ENCODE measurements at places on chromosomes 5 and 9.

- DNase-seq, result no peak
Measured at GRCh38 chr5:91312698-91313097, 70.4 kb downstream of the ARRDC3 start.

- no peak for DNase-seq
Measured at GRCh38 chr5:76525956-76526355, 97.2 kb downstream of the F2RL2 start.

- DNase-seq, result no peak
Measured at GRCh38 chr9:135239769-135240141, 152.3 kb downstream of the OLFM1 start.

GRCh38 chr5:160456480-160457177 lies 35.0 kb downstream of the PTTG1 start:
- DNase-seq, result no peak

DNA sequence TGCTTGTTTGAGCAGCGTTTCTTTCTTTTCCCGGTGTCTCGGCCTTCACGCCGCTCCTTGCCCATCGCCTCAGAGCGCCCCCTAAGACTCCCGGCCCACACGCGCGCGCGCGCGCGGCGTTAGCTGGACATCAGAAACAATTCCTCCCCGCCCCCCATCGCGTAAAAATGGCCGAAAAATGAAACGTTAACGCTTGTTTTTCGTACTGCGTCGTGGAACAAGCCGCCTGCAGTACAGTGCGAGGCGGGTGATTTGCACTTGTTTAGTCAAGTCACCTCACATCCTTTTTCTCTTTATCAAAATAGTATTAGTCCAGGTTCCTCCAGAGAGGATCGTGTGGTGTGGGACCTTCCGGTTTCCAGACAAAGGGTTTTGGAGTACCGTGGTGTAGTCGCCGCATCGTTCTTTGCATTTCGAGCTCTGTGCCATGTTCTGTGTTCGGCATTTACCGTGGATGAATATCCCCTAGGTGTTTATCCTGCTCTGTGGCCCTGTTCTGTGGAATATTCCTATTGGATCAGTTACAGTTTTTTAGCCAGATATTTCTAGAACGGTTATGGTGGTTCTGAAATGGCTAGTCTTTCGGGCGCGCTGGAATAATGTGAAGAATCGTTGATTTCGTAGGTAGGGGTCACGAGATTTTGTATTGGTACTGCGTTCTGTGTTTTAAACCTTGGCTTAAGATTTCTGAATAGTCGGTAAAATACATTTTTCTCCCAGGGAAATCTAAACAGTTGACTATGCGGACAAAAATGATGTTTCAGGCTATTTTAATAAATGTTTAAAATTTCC lies 1.0 kb downstream of the MATR3 start:
- peak; percentile 77 for DNase-seq

- peak; percentile 83 for DNase-seq
Measured at GRCh38 chr5:43039471-43040286, 440 bp downstream of the ANXA2R start.

DNA sequence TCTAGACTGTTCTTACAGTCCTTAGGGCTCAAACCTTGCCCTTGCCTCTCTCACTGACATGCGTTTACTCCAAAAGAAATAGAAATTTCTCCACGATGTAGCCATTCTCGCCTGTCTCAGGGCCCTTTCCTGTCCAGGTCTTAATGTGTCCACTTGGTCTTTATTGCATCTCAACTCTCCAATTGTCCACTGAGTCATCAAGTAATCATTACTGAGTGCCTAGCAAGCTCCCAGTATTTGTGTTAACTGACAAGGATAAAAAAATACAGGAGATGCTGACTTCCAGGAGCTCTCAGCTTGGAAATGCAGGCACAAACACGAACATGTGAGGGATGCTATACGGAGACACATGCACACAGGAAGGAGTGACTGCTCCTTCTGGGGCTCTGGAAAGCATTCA lies 147.3 kb downstream of the ARSB start:
- DNase-seq, result no peak

DNA sequence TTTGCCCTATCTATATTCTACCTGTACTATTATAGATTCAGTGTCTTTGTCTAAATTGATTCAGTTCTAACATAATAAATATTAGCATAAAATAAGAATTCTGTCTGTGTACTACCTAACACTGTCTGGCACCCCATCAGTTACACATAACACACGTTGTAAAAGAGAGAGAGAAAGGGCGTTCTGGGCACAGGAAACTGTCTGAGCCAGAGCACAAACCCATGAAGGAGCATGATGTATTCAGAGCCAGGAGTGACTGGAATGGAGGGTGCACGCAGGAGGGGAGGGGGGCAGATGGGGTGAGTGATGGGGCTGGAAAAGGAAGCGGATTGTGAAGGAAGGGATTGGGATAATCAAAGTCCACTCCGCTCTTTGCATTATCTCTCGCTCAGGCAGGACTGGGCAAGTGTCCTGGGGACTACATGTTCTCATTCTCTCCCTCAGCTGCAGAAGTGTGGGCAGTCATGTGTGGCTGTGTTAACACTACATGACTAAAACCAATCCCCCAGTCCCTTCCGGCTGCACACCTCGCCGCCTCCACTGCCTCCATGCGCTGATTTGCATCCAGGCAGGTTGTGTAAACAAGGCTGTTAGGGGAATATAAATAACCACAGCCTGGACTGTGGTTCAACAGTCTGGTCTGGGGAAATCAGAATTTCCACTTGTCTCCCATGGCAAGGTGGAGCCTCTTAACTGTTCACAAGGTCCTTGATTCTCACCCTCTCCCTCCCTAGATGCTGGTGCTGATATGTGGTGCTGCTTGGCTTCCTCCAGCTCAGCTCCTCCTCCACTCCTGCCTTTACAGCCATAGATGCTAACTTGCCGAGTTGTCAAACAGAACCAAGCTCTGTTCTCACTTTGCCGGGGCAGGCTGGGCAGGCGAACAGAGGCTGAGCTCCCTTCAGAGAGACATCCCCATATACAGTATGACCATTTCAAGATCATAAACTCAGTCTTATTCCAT lies 367.5 kb upstream of the BRINP1 start:
- no peak for DNase-seq

GRCh38 chr9:135215571-135216161 lies 128.2 kb downstream of the OLFM1 start:
- no peak for DNase-seq

- DNase-seq, result no peak
Measured at GRCh38 chr5:129474544-129474943, 14.4 kb downstream of the ADAMTS19 start.

DNA sequence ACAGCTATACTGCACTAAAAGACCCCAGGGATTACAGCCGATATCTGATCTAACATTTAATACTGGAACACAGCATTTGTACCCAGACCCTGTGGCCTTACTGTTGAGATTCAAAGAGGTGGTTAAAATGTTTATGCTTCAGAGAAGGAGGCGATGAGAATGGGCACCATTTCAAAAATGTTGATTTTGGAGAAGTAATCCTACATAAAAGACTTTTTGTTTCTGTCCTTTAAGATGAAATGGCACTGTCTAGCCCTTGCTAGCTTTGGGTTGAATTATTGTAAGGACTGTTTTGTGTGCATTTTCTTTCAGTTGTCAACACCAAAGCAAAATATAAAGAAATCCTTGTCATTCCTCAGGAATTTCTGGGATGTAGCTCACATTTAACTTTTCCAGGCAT lies 288.5 kb upstream of the ANKH start:
- no peak for DNase-seq

GRCh38 chr9:112081918-112082729 lies 93.0 kb downstream of the SUSD1 start:
- DNase-seq, result no peak

GRCh38 chr9:2616692-2617377 lies 4.8 kb upstream of the VLDLR start:
- DNase-seq, result no peak

GRCh38 chr5:6194906-6195612 lies 183.3 kb downstream of the MED10 start:
- no peak for DNase-seq

GRCh38 chr5:168670881-168671575 lies 91.9 kb upstream of the PANK3 start:
- no peak for DNase-seq

DNA sequence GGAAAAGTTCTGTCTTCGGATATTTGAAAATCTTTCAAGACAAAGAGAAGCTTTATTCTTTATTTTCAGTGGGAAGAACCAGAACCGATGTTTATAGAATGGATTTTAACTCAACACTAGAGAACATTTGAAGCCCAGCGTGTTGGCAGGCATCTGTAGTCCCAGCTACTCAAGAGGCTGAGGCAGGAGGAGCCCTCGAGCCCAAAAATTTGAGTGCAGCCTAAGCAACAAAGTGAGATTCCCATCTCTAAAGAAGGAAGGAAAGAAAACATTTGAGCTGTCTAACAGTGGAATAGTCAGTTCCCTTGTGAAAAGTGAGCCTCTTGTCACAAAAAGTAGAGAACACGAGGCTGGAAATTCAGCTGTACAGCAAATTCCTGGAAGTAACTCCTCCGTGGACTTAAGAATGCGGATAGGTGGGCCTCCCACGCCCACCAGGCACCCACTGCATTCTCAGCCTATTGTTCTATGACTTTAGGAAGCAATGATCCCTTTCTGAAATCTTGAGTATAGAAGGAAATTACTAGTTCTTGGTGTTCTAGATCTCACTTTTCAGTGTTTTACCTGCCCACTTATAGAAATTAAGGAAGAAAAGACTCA lies 2.3 kb upstream of the PTPDC1 start:
- DNase-seq, result no peak

DNA sequence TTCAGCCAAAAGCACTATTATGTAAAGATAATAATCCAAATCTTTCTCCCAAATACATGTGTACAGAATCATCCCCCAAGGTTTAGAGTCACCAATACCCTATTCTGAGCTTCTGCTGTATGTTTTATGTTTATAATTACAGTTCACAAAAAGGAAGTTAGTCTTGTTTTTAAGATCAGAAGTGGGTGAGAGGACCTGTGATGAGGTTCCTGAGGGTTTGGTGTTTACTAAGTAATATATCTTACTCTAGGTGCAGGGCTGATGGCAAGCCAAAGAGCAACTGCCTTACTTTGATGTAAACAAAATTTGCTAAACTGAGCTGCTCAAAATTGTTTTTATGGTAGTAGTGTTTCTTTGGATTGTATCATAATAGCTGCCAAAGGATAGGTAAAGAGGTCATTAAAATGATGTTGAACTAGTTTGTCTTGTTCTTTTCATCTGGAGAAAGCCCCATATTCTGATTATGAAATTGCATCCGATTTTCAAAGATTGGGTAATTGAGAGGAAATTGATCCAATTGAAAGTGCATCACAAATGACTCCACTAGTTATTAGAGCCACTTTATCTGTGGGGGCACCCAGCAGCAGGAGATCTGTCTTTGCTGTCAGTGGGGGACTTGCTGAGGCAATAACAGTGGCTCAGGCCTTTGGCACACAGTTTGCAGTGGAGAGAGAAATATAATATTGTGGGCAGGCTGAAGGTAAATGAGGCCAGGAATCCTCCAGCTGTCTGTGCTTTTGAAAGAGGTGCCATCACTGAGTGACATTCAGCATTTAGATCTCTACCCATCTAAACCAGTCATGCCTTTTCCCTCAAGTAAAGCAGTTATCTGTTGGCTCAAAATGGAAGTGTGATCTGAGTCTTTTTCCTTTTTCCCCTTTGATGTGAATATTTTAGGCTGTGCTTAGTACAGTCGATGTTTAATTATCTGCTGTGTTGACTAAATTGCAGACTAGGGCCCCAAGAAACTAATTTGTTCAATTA lies 14.1 kb downstream of the TRIM32 start:
- DNase-seq, result no peak

GRCh38 chr5:172832383-172833315 lies 1.4 kb upstream of the ERGIC1 start:
- DNase-seq, result peak; percentile 57

DNA sequence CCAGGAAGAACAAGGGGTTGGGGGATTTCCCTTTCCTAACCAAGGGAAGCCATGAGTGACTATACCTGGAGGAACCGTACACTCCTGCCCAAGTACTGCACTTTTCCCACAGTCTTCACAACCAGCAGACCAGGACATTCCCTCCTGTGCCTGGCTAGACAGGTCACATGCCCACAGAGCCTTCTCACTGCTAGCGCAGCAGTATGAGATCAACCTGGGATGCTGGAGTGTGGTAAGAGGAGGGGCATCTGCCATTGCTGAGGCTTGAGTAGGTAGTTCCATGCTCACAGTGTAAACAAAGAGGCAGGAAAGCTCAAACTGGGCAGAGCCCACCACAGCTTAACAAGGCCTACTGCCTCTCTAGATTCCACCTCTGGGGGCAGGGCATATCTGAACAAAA lies 35.9 kb downstream of the SAXO1 start:
- DNase-seq, result no peak

- DNase-seq, result peak; percentile 17
Measured at GRCh38 chr9:94082956-94083355, 1.3 kb upstream of the PTPDC1 start.

DNA sequence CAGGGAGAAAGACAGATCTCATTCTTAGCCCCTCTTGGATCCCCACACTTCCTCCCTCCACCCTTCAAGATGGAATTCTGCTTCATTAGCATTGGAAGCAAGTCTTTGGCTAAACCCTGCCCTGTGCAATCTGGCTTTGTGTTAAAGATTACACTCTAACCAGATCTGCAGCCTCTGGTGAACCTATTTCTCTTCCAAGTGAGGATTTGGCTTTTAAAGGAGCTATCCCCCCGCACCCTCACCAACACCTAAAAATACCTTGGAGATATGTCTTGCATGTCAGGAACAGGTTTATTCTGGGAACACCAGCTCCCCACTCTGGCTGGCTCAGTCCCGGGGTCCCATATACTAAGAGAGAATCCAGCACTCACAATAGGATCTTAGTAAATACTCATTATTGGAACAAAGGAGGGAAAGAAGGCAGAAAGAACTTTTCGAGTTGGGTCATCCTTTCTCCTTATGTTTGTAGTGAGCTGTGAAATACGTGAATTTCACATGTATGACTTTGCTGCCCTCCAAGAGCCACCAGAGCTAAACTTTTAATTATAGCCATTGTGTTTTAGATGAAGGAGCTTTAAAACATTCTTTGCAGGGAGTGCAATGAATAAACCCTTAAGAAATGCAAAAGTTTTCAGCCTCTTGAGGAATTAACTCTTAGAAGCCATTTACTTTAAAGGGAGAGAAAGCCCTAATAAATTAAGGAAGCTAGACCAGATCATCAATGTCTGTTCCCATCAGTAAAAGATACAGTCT lies 53.7 kb upstream of the HRH2 start:
- DNase-seq, result no peak

DNA sequence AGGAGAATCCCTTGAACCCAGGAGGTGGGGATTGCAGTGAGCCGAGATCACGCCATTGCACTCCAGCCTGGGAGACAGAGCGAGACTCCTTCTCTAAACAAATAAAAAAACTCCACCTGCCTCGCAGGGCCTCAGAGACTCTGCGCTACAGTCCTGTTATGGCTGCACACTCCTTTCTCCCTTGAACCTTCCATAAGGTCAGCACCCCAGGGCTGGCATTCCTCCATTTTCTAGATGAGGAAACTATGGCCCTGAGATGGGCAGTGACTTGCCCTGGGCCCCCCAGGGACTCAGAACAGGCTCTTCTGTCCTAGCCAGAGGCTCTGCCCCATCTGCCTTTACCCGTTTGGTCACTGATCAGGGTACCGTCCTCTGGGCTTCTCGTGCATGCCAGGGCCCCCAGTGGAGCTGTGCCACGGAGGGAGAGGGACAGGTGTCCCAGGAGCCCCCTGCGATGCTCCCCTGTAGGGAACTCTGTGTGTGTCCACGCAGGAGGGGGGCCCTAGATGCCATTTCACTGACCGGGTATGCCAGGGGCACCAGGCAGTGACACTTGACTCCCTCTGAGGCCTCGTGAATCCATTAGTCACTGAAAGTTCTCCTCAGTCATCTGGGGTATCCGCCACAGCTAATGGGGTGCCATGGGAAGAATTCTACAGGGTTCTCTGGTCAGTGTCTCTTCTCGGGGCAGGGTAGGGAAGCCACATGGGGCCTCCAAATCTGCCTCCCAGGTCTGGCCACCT lies 16.2 kb downstream of the RALGDS start:
- DNase-seq, result no peak

GRCh38 chr9:26132746-26133312 lies 454.6 kb upstream of the TUSC1 start:
- no peak for DNase-seq

Data from fibroblast of mammary gland (primary cell).